ENCODE measurements at places on chromosomes 6 and 20.
A peak's percentile ranks its signal among the peaks of the same experiment; 100 is the strongest.

DNA sequence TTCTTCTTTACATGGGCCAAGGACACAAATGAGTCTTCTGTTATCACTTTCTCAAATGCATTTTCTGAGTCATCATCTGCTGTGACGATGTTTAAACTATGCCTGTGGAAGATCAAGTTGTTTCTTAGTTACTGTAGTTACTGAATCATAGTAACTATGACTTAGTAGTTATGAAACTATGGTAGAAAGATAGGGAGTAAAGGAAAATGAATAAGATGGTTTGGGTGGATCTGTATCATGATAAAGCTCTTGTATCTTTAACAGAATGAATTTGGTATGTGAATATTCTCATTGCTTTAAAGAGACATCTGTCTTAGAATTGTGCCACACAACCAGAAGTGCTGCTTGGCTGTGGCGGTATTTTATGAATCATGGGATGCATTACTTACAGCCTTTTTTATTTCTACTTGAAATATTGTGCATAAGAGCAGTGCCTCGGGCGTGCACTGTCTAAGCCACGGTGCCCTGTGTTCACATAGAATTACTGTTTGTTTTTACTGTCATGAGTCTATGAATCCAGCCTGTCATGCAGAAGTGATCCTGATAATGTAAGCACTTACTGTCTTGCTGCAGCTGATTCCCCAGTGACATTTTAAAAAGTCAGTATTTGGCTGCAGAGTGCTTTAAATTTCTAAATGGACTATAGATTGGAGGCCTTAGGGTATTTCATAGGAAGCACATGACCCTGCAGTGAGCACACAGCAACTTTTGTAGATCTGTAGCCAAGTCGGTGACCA, 215.2 kb downstream of the TMEM242 start:
- DNase-seq, result no peak

- DNase-seq, result no peak
Observed at GRCh38 chr20:35743693-35744491, 1.8 kb upstream of the RBM39 start.

DNA sequence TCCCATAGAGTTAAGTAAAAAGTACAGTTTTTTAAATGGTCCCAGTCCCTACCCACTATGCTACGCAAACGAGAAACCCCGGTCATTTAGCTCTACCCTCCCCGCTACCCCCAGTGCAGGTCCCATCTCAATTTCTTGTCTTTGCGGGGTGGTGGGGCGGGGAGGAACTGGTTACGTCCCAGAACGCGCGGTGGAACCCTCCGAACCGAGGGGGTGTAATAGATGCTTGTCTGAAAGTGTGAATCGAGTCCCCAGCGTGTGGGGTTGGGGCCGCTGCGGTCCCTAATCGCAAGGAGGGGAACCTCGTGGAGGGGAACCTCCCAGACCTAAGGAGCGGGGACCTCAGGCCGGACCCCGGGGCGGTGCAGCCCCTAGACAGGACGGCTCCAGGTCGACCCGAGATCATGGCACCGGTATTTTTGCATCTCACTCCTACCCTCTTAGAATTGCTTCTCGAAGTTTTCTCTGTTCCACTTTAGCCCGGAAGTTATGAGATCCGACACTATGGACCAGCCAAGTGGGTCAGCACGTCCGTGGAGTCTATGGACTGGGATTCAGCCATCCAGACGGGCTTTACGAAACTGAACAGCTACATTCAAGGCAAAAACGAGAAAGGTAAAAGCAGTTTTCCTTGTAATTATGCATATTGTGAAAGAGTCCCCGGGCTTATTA, 779 bp downstream of the HEBP2 start:
- no peak for DNase-seq

DNA sequence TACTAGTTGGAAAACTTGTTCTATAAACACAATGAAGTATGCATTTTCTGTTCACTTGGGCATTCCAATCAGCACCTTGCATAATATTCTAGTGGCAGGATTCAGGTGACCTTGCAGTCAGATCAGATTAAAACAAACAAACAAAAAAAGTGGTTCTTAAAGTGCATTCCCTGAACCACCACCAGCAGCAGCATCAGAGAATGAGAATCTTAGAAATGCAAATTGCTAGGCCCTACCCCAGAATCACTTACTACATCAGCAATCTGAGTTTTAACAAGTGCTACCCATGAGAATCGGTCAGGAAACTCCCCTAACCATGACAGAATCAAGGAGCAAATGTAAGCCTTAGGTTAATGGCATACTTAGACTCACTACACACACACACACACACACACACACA, 41.7 kb downstream of the SNAP25 start:
- DNase-seq, result no peak

DNA sequence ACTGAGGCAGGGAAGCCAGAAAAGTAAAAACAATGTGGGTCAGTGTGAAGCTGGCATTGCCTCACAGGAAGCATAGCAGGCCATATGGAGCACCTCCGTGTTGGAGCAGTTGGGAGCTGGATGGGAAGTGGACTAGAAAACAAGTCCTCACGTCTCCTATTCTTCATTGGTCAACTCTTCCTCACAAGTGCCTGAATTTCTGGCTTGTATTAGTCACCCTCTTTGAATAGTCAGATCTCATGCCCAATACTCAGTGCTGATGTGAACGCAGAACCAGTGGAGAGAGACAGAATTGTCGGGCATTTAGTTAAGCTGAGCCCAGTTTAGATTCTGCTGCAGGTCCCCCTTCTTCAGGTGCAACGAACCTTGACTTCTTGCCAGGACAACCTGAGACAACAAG, 22.3 kb upstream of the RSPO3 start:
- DNase-seq, result no peak

- DNase-seq, result no peak
Observed at GRCh38 chr6:6723921-6724538, 135.5 kb downstream of the LY86 start.

DNA sequence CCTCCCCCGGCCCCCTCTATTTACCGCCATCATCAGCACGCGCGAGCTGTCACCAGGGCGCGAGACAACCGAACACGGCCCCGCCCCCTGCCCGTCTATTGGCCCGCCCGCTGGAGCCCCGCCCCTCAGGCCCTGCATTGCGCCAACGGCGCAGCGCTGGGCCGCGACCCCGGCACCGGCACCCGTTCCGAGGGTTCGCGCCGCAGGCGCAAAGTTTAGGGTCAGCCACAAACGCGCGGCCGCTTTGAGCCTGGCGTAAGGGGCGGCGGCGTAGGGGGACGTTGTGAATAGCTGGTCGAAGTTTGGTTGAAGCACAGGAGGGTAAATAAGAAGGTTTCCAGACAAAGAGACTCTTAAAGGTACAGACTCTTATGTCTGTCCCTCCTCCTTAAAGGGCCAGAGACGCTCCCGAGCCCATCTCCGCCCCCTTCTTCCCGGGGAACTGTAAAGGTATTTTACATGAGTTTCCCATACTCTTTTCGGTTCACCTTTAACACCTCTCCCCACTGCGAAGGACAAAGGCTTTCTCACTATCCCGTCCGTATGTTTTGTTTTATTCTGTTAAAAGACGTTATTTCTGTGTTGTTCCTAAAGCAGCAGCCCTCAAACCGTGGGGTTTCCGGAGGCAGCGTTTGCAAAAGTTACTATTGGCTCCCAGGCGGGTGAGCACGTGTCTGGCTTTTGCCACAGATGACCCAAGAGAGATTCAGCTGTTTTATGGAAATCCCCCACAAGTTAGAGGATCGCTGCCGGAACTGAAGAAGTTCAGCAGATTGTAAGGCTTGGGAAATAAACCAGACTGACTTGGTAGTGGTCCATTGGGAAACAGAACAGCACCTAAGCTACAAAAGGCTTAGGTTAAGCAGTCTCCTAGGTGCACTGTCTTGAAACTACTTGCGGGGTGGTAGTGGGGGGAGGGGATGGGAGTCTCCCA, at the start of gene USP49:
USP49 (minus strand) TSS at position 76 of the 934 bp plus-strand sequence. CDS start 88,392 bp downstream, outside the sequence.
- DNase-seq, result peak; percentile 94

GRCh38 chr6:32815115-32815514, 1.7 kb downstream of the HLA-DOB start:
- DNase-seq, result no peak

- peak; percentile 1 for DNase-seq
Observed at GRCh38 chr6:112956696-112957535, 609.8 kb downstream of the RFPL4B start.

GRCh38 chr6:165663736-165664558, 906 bp upstream of the PDE10A start:
- DNase-seq, result no peak

- no peak for DNase-seq
Observed at GRCh38 chr6:10030942-10031537, 383.8 kb downstream of the TFAP2A start.

- peak; percentile 24 for DNase-seq
Observed at GRCh38 chr6:142361779-142362750, 60.3 kb downstream of the ADGRG6 start.

DNA sequence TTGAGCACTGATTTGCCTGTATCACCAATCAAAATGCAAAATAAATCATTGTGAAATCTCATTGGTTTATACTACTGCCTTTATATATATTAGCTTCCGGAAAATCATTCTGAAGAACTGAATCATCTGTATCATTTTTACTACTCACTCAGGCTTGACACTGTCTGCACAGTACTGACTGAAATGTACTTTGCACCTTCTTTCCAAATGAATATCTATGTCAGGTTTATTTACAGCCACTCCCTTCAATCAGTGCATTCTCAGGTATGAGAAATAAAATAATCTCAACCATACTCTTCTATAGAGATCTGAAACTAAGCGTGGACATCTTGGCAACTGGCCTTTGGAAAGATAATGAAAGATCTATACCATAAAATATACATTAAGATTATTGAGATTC, 2.7 kb downstream of the KHDRBS2 start:
- DNase-seq, result no peak

Data from NCI-H2171 (cell line).